ENCODE measurements at places on chromosomes 16 and 17.
A peak's percentile ranks its signal among the peaks of the same experiment; 100 is the strongest.

DNA sequence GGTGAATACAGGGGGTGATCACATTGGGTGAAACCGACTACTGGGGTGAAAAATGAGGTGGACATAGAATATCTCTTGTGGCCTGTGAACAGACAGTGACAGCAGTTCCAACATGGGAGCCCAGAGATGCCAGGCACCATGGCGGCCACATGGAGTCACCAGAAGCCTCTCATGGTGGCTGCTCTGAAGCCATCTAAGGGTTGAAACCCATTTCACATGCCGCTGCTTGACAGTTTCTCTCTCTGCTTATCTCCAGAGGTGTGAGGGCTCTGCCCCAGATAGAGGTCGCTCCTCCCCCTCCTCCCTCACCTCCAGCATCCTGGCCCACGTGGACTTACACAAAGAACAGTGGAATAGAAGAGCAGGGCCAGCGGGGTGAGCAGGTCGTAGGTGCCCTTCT is 37.9 kb upstream of the PIK3R6 start:
- DNase-seq = no peak

- DNase-seq = no peak
These were observed 60.8 kb downstream of the WDR45B start for GRCh38 chr17:82587234-82588086.

DNA sequence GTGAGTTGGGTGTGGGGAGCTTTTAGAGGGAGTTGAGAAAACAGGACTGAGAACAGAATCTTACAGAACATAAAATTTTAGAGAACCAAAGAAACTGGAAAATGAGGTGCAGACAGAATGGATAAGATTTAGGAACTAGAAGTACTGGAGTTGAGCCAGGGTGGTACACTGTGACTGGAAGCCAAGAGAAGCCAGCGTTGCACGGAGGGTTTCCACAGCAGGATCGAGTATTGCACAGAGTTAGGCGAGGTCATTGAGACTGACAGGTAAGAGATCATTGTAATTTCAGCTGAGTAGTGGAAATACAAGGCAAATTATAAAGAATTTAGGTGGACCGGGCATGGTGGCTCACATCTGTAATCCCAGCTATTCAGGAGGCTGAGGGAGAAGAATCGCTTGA is 6.6 kb downstream of the GSDMA start:
- no peak for DNase-seq

DNA sequence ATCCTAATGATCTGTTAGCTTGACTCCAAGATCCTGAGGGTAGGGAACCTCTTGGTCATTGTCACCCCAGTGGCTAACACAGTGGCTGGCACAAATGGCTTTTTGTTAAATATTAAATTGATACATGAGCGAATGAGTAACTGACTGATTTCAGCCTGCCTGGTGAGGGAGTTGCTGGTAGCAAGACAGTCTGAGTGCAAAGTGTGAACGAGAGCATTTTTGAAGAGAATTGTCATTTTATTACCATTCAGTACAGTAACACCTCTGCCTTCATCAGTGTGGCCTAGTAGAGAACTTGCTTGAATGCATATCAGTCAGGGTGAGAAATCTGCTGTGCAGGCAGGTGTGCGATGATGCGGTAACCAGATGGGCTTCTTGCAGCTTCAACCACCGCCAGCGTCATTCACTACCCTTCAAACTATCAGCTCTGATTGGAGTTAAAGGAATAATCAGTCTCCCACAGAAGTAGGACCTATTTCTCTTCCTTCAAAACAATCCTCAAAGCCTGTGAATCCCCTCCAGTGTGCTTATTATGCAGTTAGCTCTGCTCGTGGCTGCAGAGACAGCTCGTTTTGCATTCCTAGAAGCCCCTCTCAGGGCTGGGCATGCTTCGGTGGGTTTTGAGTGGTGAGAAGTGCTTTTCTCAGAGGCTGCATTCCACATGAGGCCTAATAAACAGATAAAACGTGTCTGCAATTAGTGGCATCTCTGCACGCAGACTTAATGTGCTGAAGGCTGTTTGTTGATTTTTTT is 29.0 kb downstream of the HEXIM2 start:
- DNase-seq = no peak

GRCh38 chr17:79092567-79092966 is 17.9 kb downstream of the ENGASE start:
- DNase-seq = no peak

DNA sequence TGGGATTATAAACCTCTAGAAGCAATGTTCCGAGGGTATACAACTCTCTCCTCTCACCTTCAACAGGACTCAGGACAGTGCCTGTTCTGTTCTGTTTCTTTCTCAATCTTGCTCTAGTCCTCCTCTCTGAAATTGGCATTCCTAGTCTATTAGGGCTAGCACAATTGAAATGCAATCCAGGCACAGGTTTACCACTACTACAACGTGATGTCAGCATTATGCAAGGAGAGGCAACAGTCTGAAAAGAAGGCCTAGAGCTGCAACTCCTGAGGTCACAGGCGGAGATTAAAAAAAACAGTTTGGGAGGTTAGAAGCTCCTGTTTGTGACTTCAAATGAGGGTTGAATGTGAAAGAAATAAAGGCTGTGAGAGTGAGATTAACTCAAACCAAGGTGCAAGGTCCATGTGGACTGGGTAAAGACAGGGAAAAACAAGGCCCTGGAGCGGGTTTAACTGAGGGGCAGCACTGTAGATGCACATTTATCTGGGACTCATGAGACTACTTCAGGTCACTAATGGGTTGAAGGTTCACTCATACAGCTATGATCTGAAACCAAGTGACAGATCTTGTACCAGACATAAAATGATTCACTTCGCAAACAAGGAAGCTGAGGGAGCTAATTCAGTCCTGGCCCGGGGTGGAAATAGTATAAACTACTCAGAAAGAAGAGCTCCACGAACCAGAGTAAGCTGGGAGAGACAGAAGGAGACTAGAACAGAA is 16.8 kb downstream of the AMFR start:
- DNase-seq = no peak

GRCh38 chr16:69345923-69346322 is 5.7 kb downstream of the TMED6 start:
- no peak for DNase-seq

DNA sequence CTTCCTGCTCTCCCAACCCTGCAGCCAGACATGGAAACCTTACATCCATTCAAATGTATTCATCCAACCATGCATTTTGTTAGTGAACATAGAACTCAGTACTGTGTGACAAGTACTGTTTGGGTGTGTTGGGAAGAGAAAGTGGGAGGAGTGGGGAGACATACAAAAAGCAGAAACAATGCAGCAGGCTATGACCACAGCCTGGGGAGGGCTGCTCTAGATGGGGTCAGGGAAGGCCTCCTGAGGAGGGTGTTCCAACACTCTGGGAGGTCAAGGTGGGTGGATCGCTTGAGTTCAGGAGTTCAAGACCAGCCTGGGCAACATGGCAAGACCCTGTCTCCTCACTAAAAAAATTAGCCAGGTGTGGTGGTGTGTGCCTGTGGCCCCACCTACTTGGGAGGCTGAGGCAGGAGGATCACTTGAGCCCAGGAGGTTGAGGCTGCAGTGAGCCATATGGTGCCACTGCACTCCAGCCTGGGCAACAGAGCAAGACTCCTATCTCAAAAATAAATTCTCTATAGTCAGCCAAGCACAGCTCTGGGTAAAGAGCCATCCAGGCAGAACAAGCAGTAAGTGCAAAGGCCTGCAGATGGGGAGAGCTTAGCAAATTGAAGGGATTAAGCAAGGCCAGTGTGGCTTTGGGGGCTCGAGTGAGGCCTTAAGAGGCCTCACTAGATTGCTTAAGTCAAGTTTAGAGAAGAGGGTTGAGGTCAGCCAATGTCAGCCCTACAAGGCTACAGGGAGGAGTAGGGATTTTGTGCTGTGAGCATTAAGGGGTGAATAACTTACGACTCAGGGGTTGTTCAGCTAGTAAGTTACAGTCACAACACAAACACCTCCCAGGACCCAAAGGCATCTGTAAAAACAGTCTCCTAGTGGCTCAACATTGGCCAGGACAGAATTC is 5.5 kb downstream of the SLC13A2 start:
- DNase-seq = no peak

GRCh38 chr17:63116228-63116627 is 150.2 kb downstream of the TANC2 start:
- DNase-seq = no peak

- DNase-seq = no peak
These were observed 240.3 kb upstream of the GSE1 start for GRCh38 chr16:85372627-85373372.

DNA sequence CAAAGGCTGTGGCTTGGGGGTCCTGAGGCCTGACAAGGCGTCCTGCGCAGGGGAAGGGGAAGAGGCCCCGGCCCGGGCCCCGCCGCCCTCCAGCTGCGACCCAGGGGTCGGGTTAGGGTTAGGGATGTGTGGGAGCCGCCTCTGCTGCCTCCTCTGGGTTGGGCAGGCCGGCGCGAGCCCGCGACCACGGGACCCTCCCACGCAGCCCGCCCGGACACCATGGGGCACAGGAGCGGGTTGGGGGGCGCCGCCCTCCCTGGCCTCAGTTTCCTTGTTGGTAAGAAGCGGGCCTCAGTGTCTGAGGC is 386 bp downstream of the CIAO3 start:
- DNase-seq = no peak

DNA sequence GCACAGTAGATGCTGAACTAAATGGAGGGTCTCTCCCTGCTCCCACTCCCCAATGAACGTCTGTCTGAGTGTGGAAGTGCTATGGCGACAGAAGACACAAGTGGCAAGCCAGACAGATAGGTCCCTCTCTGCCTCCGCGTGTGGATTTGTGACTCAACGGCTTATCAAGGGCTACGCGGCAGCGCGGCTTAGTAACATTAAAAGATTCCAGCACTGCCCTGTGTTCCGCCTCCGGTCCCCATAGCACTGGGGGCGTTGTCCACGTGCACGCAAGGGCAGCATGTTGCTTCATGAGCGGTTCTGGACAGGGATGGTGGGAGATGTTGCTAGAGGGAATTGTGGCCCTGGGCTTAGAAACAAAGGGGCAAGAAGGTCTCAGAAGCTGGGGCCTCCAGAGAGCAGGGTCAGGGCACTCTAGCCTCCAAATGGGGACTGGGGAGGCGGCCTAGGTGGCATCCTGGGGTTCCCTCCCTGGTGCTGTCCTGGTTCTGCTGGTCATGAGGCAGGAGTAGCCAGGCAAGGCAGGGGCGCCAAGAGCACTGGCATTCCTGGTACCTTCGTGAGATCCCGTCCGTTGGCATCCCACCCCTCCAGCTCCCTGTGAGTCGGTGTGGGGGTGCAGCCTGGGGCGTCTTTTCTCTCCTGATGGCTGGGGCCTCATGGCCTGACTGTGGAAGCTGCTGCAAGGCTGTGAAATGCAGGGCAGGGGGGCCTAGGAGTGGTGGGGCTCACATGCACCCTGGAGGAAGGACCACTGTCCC is 9.1 kb downstream of the CRHR1 start:
- DNase-seq = no peak

DNA sequence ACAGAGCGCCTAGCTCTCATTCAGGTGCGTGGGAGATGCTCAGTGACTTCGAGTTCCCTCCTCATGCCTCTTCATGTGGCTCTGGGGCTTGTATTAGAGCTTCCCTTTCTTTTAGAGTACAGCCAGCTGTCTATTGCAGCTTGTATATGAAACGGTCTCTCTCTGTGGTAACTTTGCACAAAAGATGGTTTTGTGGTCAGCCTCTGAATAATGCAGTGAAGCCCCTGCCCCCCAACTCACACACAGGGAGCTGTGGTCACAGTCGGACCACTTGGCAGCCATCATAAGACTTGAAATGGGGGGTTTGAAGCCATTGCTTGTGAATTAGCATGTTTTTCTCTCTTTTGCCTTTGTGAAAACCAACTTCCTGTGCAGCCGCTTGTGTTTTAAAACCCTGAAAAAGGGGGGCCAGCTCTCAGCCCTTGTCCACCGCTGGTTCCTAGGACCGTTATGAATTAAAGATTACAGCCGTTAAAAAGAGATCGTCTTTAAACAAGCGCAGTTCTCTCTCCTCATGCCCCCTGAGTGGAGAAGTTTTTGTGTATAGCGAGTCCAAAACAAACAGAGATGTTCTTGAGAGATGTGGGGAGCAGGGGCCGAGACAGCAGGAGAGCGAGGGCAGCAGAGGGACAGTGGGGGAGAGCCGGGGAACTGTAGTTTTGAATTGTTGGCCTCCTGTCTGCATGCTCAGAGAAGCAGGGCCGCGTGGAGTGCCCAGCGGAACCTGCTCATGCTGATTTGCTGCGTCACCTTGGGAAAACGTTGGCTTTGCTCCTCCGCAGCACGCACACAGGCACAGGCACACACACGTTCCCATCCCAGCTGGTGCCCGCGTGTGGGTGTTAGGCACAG is 199.0 kb downstream of the MSI2 start:
- DNase-seq = peak; percentile 52

DNA sequence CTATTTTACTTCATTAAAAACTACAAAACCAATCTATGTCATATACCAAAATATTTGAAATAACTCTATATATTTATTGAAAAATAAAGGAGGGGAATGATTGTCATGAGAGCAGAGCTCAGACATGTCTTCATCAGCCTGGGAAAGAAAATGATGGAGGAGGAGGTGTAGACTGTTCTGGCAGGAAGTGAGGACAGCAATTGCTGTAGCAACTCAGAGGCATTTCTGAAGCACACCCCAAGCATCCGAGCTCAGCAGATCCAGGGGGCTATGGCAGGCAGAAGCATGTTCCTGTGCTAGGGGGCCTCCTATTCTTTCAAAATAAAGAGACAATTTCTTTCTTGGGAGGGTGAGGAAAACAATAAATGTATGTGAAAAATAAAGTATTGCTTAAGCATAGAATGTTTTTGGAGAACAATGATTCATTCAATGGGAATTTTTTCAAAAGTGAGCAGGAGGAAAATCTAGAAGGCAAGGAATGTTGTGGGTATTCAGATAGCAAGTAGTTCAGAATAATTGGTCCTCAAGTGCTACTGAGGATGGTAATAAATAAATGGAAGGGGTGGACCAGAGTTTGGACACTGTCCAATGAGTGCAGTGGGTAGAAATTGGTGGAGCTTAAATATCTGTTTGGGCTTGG is 383.4 kb downstream of the CDH11 start:
- no peak for DNase-seq

DNA sequence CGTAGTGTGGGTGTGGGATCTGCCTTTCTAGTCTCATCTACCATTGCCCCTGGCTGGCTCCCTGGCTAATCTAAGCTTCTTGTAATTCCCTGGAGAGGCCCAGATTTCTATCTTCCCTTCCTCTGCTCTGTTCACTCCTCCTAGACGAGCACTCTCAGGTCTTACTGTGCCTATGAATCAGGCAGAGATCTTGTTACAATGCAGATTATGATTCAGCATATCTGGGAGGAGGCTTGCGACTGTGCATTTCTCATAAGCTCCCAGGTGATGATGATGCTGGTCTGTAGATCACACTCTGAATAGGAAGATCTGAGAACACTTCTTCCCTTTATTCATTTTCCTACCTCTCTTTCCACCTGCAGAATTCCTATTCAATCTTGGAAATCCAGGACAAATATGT is 200.1 kb downstream of the CBLN1 start:
- DNase-seq = no peak
